ENCODE measurements at places on chromosomes 11 and 22. TPM values are rescaled to one million over a fixed set of nuclear protein-coding genes. Genes with fewer than 3 reads are reported as not detected.

- H3K27ac ChIP-seq, result no peak overlapping the region
- H3K36me3 ChIP-seq, result peaks cover 24% of the 10 kb centered on the region
- peaks cover 36% of the 10 kb centered on the region for H3K4me1 ChIP-seq
- no peaks in the 10 kb centered on the region for H3K27me3 ChIP-seq
These were observed 88.4 kb downstream of the PDE2A start for GRCh38 chr11:72585762-72586311.

DNA sequence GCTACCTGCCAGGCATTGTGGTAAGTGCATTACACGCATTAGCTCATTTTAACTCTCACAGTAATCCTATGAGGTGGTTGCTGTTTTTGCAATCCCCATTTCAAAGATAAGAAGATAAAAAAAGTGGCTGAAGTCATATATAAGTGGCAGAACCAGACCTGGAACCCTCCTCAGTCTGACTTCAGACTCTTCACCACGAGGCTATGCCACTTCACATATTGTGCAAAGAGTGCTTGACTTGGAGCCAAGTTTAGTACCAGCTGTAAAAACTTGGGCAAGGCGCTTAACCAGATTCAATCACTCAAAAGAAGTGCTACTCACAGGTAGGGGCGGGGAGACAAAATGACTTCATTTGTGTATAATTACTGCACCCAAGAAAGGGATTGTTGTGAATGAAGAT lies 15.3 kb downstream of the BPIFC start:
- H3K36me3 ChIP-seq, result no peaks in the 10 kb centered on the region
- no peaks in the 10 kb centered on the region for H3K27me3 ChIP-seq
- no peak for DNase-seq
- no peak overlapping the region for H3K4me3 ChIP-seq

SREBF2 gene
- total RNA-seq, result 97.7 TPM

RBFOX2 gene
- total RNA-seq, result 179 TPM

- no peak overlapping the region for H3K27ac ChIP-seq
- no peak for DNase-seq
- H3K4me1 ChIP-seq, result no peaks in the 10 kb centered on the region
- no peak overlapping the region for H3K4me3 ChIP-seq
- no peaks in the 10 kb centered on the region for H3K27me3 ChIP-seq
These were observed 31.1 kb downstream of the SMCO4 start for GRCh38 chr11:93512073-93512475.

- no peak for DNase-seq
- peak overlapping the region; percentile 94 for H3K27ac ChIP-seq
- no peaks in the 10 kb centered on the region for H3K36me3 ChIP-seq
- H3K27me3 ChIP-seq, result no peaks in the 10 kb centered on the region
These were observed 644 bp downstream of the SPTY2D1 start for GRCh38 chr11:18633256-18634139.

- H3K27ac ChIP-seq, result peak overlapping the region; percentile 71
- H3K4me1 ChIP-seq, result peaks cover 78% of the 10 kb centered on the region
- DNase-seq, result no peak
- H3K36me3 ChIP-seq, result no peaks in the 10 kb centered on the region
These were observed 4.4 kb downstream of the TP53I11 start for GRCh38 chr11:44946263-44946662.

KCNJ11 gene
- total RNA-seq, result not detected

DNA sequence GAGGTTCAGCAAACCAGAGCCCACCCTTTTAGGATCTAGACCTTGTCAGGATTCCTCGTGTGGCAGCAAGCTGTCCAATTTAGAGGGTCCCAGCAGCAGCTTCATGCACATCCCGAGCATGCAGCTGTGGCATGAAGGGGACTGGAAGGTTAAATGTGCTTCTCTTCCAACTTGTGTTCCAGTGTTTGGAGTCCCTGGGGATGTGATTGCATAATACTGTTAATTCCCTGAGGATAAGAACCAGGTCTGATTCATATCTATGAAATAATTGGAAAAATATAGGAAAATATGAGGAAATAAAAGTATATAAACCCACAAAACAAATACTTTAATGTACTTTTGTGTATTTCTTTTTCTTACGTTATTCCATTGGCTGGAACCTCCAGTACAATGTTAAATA lies 130.5 kb downstream of the MORC2 start:
- no peak overlapping the region for H3K4me3 ChIP-seq
- peak; percentile 14 for DNase-seq
- no peaks in the 10 kb centered on the region for H3K36me3 ChIP-seq
- no peaks in the 10 kb centered on the region for H3K27me3 ChIP-seq

DNA sequence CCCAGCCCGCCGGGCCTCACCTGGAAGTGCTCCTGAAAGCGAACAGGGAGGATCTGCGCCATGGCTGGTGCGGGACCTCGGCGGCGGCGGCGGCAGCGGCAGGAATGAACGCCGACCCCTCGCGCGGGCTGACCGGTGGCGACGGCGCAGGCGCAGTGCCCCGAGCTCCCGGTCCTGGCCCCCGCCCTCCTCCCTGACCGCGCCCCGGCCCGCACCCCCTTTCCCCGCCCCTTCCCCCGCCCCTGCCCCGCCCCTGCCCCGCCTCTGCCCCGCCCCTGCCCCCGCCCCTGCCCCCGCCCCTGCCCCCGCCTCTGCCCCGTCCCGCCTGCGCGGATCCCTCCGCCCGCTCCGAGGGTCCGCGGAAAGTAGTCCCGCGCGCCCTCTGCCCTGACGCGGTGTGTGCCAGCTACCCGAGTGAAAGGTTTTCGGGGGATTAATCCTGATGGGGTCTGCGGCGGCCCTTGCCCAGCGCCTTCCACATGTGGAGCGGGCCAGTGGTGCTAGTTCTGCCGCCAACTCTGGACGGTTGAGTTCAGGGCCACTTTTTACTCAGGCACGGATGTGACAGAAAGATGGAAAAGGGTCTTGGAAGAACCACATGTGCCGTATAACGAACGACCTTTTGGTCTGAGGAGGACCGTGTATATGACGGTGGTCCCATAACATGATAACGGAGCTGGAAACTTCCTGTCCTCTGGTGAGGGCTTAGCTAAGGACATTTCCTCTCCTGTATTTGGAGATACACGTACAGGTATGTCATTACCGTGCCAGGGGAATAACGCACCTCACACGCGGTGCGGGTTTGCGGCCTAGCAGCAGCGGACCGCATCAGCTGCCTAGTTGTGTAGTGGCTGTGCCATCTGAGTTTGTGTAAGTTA lies at the start of gene CLTCL1:
TSS of gene CLTCL1 (minus strand) at position 140 of the 878 bp plus-strand sequence. CDS start at position 62, 78 bp downstream.
- H3K27ac ChIP-seq, result peak within 1 kb of the TSS; percentile 85
- no peaks in the 10 kb centered on the region for H3K36me3 ChIP-seq
- peaks cover 18% of the 10 kb centered on the region for H3K4me1 ChIP-seq
- H3K4me3 ChIP-seq, result peak within 1 kb of the TSS; percentile 99
- peak; percentile 93 for DNase-seq

- H3K36me3 ChIP-seq, result peaks cover 31% of the 10 kb centered on the region
- no peaks in the 10 kb centered on the region for H3K27me3 ChIP-seq
- H3K4me3 ChIP-seq, result no peak overlapping the region
These were observed 85.4 kb upstream of the CLNS1A start for GRCh38 chr11:77723024-77723423.

C22orf42 gene
- not detected for total RNA-seq

DNA sequence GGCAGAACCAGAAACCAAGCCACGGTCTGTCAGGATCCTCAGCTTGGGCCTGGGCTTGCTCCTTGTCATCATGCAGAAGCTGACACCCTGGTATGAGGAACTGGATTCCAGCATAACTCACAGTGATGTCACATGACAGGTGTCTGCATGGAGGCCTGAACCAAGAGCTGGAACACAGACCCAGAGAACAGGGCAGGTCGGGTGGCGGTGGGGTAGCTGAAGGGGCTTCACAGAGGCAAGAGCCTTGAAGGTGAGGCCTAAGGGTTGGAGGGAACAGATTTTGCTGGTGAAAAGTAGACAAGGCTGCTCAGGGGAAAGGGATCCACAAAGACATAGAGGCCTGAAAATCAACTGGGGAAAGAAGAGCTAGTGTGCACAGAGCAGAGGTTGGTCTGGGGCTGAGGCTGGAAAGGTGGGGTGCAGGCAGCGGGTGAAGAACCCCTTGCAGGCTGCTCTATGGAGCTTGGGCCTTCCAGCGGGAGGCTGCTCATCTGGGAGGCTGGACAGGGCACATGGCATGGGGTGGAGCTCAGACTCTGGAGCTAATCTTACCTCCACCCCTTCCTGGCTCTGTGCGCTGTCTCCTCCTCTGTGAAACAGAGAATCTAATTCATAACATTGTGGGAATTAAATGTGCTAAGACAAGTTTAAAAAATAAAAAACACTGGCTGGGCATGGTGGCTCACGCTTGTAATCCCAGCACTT lies 18.4 kb upstream of the RPS3 start:
- H3K4me3 ChIP-seq, result no peak overlapping the region
- no peaks in the 10 kb centered on the region for H3K36me3 ChIP-seq
- H3K27ac ChIP-seq, result peak overlapping the region; percentile 53

DNA sequence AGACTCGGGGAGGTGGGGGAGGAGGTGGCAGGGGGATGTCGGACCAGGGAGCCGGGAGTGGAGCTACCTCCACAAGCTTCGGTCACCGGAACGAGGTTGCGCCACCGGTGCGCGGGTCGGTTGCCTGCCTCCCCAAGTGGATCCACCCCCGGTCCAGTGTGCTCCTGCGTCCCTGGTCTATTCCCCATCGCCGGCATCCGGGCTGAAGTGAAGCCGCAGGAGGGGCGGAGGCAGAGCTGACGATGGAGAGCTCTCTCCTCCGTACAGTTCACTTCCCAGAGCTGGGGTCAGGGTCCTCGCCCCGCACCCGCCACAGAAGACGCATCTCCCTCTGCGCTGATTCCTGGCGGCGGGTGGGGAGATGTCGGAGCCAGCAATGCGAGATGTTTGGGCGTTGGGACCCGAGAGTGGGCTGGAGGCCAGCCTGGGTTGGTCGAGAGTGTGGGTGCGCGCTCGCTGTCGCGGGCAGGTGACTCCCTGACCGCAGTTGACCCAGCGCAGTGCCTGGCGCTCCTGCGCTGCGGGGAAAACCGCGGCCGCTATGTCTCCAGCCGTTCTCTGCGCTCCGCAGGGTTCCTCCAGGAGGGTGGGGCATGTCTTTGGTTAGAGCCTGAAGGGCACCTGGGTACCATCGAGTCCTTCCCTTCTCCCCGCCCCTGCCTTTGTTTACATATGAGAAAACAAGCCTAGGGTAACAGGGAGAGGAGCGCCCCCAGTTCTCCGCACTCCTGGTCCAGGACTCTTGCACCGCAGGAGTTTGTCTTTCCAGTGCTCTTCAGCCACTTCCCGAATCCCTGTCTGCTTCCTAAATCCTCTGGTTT lies 1.7 kb downstream of the C11orf96 start:
- H3K4me1 ChIP-seq, result peaks cover 34% of the 10 kb centered on the region
- H3K27ac ChIP-seq, result peak overlapping the region; percentile 86
- no peaks in the 10 kb centered on the region for H3K27me3 ChIP-seq
- H3K36me3 ChIP-seq, result no peaks in the 10 kb centered on the region
- no peak for DNase-seq
- H3K4me3 ChIP-seq, result peak overlapping the region; percentile 78

DNA sequence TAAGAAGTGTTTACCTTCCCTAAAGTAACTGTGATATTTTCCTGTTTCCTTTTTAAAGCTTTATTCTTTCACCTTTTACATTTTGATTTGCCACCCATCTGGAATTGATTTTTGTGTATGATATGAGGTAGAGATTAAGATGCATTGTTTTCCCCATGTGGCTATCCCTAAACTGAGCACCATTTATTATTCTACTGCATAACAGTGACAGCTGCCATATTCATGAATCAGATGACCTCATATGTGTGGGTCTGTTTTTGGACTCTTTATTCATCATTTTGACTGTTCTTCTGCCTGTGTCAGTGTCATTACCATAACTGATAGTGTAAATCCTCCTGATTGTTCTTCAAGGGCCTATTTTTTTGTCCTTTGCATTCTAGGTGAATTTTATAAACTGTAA lies 50.8 kb downstream of the HIPK3 start:
- H3K4me1 ChIP-seq, result peaks cover 31% of the 10 kb centered on the region
- DNase-seq, result no peak
- no peaks in the 10 kb centered on the region for H3K27me3 ChIP-seq
- no peak overlapping the region for H3K27ac ChIP-seq
- no peaks in the 10 kb centered on the region for H3K36me3 ChIP-seq
- no peak overlapping the region for H3K4me3 ChIP-seq

HBG2 gene
- total RNA-seq, result not detected

Measured in esophagus muscularis mucosa (tissue), 4 donors.